Cortex of kidney (tissue), 1 donor: ENCODE measurements at places on chromosomes 4 and X.

DNA sequence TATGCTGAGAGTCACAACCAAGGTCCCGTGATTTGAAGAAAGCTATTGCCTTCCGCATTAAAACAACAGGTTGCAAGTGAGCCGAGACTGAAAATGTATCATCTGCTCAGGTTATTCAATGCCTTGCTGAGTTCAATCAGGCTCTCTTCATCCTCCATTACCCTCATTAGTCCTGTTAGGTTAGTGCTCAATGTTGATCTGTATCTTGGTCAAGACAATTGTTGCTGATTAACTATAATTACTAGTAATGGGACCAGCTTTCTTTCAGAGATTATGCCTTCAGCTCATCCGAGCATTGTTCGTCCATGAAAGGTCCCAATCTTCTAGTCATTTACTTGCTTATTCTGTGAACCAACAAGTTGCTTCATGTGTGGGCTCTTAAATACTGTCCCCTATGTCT is 534.6 kb upstream of the FAM241A start:
- DNase-seq = no peak

GRCh38 chr4:152385551-152385950 is 150.3 kb downstream of the FBXW7 start:
- DNase-seq = no peak

DNA sequence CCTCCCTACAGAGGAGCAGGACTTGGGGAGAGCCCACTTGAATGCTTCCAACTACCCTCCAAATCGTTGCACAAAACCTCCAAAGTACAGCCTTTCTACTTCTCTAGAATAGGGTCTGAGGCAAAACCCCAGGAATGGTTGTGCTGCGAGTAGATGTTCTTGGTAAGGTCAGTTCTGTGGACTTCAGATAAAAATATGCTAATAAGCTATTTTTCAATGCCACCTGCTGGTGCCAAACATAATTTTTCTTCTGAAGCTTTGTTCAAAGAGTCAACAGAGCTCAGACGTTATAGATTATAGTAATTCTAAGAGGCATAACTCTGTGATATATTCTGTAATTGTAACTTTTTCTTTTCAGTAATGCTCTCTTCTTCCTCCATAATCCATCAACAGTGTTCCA is 425.7 kb downstream of the GPAT3 start:
- DNase-seq = no peak

GRCh38 chrX:24448762-24449250 is 16.3 kb upstream of the PDK3 start:
- DNase-seq = no peak

- no peak for DNase-seq
Observed at GRCh38 chr4:156962528-156962974, 9.0 kb downstream of the PDGFC start.

- no peak for DNase-seq
Observed at GRCh38 chr4:101032541-101032940, 314.8 kb downstream of the PPP3CA start.

DNA sequence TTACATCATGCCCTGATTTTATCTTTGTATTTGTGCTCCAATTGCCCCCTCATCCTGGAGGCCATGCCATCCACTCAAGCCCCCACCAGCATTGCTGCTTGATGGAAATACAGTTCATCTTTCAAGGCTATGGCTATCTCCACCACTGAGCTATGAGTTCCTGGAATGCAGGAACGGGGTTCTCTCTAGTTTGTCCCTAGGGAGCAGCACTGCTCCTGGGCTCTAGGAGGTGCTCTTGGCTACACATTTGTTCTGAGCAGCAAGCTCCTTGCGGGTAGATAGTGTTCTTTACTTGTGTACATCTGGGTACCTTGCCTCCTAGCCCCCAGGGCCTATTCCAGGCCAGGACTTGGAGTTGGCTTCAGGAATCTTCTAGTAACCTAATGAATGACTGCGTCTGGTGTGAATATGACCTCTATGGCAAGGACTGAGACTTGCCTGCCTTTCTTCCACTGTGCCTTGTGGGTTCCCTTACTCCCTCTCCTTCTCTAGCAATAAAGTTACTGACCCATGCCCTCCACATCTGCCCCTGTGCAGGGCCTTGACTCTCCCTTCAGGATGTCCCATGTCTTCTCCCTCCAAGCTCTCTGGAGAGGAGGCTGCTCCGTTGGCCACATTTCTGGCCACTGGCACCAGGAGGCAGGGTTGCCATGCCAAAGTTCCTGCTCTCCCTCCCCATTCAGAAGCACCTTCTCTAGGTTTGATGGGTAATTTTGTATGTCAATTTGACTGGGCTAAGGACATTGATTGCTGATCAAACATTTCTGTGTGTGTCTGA is 7.6 kb downstream of the CITED1 start:
- DNase-seq = no peak

GRCh38 chrX:11960031-11960430 is 178.2 kb upstream of the FRMPD4 start:
- no peak for DNase-seq

DNA sequence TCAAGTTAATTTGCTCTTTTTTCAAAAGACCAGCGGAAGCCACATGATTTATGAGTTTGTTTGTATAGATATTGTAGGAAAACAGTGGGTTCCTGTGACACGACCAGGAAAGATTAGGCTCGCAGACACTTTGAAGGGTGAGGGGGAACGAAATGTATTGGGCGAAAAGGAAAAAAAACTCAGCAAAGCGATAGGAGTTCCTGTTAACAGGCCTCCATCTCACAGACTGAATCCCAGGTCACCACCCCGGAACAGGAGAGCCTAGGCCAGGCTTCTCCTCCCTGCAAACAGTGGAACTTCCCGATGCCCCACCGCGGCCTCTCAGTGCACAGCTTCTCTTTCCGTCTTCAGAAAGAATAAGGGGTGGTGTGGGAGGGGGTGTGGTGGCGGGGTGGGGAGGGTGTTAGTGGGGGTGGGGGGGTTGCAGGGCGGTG is 181.8 kb upstream of the GPRIN3 start:
- DNase-seq = no peak

DNA sequence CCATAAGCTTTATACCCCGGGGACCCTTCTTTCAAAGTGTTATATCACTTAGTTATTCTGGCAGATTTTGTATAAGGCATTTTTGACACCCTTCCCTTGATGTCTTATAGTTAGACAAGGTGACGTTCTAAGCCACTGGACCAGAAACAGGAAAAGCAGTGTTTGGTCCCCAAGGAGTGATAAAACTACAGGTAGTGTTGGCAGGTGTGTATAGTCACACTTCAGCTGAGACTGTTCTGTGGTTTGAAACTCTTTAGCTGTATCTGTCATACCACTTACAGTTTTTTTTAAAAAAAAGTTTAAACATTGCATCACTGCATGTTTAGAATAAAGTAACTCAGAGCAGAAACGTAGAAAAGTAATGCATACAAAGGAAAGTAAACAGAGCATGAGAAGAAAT is 48.5 kb downstream of the TLL1 start:
- no peak for DNase-seq
